Sigmoid colon (tissue), 7 donors: ENCODE measurements at places on chromosomes 1 and 21.

DNA sequence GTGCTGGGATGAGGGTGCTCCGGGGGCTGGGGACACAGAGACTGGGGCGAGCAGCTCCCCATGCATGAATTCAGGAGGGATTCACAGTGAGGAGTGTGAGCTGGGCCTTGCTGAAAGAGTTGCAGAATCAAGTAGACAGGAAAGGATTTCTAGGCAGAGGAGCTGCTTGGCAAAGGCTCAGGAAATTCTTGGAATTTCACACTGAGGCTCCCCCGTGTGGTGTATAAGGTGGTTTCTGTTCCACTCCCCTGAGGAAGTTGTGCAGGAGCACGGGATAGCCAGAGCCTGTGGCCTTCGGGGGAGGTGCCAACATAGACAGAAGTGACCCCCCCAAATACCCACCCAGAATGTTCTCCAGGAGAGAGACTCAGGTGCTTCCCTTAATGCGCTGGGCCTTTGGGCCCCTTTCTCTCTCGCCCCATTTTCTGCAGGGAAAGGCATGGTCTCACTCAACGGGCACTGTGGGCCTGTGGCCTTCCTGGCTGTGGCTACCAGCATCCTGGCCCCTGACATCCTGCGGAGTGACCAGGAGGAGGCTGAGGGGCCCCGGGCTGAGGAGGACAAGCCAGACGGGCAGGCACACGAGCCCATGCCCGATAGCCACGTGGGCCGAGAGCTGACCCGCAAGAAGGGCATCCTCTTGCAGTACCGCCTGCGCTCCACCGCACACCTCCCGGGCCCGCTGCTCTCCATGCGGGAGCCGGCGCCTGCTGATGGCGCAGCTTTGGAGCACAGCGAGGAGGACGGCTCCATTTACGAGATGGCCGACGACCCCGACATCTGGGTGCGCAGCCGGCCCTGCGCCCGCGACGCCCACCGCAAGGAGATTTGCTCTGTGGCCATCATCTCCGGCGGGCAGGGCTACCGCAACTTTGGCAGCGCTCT, 58.5 kb upstream of the ACTL8 start:
- no peak for DNase-seq

DNA sequence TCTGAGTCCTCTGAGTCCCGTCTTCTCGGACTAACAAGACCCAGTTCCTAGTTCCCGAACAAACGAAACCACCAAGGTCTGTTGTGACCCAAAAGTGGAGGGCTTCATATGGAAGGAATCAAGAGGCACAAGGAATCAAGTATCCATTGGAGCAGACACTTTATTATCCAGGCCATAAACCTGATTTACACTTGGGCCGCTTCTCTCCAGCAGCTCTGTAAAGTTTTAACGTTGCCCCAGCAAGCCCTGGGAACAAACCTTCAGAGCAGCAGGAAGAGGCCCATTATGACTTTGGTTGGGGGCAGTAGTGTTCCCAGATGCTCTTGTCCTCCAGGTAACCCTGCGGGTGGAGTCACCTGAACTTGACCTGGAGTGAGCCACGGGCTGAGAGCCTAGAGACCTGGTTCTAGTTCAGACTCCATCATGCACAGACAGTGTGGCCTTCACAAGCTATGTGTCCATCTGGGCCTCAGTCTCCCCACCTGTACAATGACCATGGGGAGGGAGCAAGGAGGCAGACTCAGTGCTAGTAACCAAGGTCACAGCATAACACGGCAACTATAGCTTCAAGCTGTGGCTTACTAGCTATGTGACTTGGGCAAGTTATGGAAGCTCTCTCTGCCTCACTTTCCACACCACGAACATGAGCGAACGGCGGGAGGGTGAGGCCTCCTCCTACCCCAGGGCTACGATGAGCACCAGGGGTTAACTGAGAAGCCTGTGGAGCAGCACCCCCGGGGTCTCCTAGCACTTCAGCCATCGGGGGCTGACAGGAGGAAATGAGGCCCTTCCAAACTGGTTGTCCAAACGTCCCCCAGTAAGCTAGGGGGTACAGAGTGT, 95.7 kb downstream of the GLIS1 start:
- peak; percentile 29 for DNase-seq

DNA sequence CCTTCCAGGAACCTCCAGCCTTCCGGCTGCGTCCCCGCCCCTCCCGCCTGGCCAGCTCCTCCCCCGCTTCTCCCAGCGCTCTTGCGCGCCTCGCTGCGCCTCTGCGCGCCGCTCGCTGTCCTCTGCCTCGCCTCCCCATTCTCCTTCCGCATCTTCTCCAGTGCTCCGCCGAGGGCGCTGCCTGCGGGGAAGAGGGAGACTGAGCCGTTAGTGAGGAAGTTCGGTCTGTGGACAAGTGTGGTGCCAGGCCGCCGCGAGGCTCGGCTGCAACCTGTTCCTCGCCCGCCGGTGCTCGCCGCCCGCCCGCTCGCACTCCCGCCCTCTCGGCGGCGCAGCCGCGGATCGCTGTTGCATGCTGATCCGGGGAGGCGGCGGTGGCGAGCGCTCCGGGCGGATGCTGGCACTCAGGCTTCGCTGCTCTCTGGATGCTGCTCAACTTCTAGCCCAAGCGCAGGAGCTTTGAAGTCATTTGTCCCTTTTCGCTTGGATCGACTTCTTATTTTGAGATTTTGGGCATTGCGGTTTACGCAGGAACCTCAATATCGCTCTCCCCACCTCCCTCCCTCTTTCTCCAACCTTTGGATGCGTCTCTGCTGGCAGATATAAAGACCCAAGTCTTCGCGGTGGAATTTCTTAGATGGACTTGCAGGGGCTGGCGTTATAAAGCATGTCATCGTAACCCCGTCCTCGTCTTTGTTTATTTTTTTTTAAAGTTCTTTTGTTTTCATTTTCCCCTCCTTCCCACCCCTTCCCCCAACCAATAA, 614 bp upstream of the CACNA1E start:
- DNase-seq = no peak

DNA sequence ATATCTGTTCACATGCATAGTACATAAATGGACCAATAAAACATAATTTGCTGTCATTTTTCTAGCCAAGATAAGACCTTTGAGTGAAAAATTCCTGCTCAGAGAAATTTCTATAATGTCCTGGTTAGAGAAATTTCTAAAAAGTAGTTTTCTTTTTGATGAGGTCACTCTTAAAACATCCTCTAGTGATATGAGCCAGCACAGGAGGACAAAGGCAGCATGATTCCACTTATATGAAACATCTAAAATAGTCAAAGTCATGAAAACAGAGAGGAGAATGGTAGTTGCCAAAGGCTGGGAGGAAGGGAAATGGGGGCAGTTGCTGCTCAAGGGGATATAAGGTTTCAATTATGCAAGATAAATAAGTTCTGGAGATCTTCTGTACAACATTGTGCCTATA, 239.4 kb downstream of the BACH1 start:
- DNase-seq = no peak

DNA sequence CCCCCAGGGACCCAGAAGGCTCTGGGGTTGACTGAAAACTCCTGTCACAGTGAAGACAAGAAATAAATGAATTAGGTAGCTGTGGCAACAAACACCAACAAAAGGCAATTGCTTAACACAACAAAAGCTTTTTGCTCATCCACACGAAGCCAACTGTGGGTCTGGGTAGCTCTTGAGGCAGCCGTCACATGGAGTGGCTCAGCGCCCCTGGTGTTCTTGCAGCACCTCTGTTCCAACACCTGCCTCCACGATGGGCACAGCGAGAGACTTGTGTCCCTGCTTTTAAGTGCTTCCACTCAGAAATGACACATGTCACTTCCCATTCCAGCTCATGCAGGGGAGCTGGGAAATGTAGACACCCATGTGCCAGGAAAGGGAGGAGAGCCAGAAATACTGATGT, 364.5 kb upstream of the DUSP10 start:
- no peak for DNase-seq

DNA sequence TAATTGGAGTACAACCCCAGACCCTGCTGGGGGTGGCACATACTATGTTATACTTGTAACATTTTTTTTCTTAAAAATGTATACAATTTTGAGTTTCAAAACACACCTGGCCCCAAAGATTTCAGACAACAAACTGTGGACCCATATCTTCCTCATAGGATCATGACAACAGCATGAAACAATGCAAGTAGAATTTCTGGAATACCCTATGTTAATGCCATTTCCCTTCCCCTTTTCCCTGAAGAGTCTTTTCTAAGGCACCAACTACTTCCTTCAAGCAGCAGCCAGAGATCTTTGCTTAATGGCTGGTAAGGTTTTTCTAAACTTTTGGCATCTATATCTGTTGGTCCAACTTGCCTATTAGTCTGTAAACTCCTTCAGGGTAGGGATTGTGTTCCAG, 99.9 kb upstream of the SERBP1 start:
- no peak for DNase-seq

DNA sequence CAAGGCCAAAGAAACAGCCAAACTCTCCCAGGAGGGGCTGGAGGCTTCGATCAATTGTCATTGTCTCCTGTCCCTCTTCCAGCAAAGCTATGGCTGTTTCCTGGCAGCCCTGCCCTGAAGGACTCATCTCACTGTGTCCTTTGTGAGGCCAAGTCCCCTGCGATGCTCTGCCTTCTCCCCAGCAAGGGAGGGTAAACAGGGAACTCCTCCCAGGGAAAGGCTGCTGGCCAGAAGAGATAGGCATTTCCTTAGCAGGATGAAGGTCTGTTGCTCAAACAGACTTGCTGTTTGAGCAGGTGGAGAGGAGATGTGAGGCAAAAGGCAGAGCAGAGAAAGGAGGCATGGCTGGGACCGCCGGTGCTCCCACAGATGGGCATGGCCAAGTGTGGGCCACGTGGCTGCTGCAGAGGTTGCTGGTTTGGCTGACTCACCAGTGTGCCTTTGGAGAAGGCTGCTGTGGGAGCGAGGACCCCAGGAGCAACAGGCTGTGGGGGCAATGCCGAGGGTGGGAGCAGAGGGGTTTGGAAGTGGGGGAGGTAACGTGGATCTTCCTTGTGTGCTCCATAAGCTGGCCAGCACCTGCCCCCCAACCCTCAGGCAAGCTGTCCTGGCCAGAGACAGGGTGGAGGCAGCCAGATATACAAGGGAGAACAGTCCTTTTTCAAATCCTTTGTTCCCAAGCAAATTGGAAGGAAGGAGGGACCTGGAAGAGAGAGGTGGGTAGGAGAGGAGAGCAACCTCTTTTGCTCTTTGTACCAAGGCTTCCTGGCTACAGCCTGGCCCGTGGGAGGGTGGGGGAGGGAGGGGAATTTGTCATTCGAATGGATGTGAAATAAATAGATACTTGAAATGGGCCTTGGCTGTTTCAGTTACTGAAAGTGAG, 449.8 kb downstream of the SIPA1L2 start:
- no peak for DNase-seq

GRCh38 chr1:171654201-171654941, 1.9 kb upstream of the MYOC start:
- DNase-seq = peak; percentile 64

GRCh38 chr21:26819740-26820324, 25.4 kb downstream of the ADAMTS1 start:
- no peak for DNase-seq

- peak; percentile 72 for DNase-seq
Measured at GRCh38 chr1:39799770-39800470, 11.3 kb upstream of the BMP8B start.

DNA sequence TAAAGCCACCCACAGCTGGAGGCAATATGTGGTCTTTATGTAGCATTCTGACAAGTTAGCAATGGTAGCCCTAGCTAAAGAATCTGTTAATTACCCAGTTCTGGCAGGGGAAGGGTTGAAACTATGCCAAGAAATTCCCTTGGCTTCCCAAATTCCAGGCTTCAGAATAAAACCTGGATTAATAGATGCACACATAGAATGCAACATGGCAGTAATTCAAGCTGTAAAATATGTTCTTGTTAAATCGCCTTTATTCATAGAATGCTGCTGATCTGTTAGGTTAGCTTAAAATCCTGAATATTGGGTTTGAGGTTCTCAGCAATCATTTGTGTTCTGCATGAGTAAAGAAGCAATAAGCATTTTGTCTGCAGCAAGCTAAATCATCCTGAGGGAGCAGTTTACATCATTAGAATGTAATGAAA, 80.1 kb downstream of the ZNF326 start:
- DNase-seq = no peak

DNA sequence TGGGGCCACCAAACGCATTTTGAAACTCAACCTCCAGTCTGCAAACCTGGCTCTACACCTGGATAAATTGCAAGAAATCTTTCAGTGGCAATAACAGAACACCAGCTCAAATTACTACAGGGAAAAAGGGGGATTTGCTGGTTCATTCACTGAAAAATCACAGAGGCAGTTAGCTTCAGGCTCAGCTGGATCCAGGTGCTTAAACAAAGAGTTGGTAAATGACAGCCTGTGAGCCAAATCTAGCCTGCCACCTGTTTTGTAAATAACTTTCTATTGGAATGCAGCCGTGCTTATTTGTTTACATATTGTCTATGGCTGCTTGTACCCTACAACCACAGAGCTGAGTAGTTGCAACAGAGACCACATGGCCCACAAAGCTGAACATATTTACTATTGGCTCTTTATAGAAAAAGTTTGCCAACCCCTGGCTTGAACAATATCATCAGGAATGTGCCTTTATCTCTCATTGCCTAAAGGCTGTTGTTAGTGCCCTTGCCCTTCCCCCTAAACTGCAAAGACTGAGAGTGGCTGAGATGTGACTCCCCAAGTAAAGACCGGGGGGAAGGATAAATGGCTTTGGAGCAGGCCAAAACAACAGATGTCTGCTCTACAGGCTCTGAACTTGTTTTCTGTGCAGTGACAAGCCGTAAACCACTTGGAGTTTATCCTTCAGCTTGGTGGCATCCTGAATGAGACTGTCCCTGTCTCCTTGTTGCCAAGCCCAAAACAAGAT, 21.5 kb upstream of the PTPRF start:
- DNase-seq = no peak

GRCh38 chr1:10211805-10212410, 1.5 kb downstream of the KIF1B start:
- no peak for DNase-seq

GRCh38 chr1:173112129-173112528, 61.4 kb upstream of the TNFSF18 start:
- DNase-seq = no peak

DNA sequence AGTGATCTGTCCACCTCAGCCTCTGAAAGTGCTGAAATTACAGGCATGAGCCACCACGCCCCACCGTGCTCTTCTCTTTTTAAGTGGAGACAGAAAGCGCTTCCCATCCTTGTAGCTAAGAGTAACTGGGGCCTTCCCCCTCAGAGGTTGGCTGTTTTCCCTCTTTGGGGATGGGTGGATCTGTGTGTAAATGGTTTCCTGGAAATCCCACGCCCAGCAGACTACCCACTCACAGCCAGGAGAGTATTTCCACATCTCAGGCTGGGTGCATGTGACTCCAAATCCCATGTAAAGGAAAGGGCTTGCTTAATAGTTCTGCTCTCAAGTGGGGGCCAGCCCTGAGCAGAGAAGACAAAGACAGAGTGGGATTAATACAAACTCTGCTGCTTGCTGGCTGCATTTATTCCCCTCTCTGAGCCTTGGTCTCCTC, 19.6 kb upstream of the TCEA3 start:
- peak; percentile 95 for DNase-seq

- no peak for DNase-seq
Measured at GRCh38 chr1:236877661-236878060, 82.6 kb downstream of the MTR start.

- DNase-seq = no peak
Measured at GRCh38 chr1:192518700-192519099, 56.9 kb upstream of the RGS1 start.

- peak; percentile 91 for DNase-seq
Measured at GRCh38 chr1:173190101-173190936, 16.8 kb downstream of the TNFSF4 start.

GRCh38 chr1:235375919-235376605, 8.8 kb downstream of the TBCE start:
- DNase-seq = no peak
